ENCODE measurements at places on chromosomes 5 and 9.

DNA sequence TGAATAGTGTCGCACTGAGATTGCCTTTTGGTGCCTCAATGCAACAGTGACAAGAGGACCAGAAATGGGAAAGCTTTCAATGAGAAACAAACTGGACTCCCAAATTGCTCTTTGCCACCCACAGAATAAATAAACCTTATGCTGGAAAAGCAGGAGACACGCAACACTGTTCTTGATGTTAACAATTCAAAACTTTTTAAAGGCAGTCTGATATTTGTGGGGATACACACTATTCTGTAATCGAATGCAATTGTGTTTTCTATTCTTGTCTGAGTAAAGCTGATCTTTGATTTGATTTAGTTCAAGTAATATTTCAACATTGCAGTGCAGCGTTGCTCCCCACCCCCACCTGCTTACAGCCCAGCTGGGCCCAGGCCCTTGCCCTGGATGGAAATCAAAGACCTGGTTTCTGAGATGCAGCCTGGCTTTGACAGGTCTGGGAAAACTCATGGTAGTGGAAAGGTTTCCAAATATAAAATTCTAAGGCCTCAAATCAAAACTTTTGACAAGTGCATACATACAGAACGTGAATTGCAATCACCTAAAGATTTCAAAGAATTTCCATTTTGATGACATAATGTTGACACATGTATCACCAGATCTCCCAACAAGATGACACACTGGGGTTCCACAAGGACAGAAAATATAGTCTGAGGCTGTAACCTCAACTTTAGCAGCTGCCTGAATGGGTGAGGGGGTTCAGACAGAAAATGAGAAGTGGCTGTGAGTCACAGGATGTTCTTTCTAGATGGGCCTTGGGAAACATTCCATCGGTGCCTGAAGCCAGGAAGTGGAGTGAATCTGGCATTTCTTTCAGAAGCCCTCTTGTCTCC lies 55.1 kb downstream of the ABCA1 start:
- no peak for DNase-seq

DNA sequence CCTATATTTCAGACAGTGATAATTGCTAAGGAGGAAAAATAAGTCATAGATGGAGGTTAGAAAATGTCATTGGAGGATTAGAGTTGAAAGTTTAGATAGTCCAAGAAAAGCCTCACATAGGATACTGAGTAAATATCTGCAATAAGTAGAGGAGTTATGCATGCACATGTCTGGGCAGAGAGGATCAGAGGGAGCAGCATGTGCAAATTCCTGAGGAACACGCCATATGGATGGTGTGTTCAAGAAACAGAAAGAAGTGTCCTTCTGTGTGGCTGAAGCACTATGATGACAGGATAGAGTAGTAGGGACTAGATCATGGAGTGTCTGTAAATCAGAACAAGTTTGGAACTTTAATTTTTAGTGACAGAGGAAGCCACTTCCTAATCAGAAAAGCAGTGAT lies 52.2 kb downstream of the SGCD start:
- no peak for DNase-seq

DNA sequence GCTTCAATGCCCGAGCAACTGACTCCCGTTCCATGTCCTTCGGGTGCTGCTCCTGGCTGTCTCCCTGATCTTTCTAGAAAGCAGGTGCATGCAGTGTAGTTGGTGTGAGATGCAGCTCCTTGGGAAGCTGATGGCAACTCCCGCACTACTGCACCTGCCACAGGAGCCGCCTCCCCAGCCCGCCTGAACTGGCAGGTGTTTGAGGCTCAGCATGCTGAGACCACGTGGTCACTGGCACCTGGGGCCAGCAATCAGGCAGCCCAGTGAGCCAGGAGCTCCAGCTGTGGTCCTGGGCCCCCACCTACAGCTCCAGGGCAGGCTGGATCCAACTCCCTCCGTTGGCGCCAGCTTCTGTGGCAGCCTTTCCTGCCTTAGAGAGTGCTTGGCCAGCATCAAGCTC lies 111.5 kb downstream of the ICE1 start:
- no peak for DNase-seq

DNA sequence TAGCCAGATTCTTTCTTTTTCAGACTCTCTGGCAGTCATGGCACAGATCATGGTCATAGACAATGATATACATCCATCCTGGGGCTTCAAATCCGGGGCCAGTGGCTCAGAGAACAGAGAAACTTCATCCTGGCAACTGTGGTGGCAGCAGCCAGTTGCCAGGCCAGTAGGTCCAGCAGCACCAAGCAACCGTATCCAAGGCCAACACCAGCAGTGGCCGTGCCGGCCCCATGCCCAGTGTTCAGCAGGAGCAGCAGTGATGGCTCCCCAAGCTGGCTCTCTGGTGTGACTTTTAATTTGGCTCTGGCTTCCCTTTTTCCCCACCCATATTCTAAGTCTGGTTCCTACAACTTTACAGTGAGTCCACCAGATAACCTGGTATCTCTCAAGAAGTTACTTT lies 300.5 kb downstream of the DEPDC1B start:
- DNase-seq, result no peak

DNA sequence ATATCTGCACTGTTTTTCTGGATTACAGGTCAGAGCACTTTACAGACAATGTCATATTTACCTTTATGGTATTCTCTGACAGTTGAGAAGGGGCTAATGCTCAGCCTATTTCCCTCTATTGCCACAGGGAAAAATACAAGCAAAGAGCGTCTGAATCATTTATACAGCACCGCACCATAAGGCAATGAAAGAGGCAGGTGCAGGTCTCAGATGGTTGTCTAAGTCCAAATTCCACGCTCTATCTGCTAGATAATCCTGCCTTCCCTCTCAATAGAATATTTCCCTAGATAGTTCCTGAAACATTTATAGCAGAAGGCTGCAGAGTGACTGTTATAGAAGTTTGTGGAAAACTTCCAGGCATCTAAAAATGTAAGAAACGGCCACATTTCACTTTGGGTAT lies 446.1 kb upstream of the CDH6 start:
- DNase-seq, result no peak

- peak; percentile 81 for DNase-seq
Observed at GRCh38 chr5:162391833-162392232, 324.3 kb downstream of the GABRG2 start.

GRCh38 chr5:14413331-14413750 lies 168.3 kb upstream of the OTULINL start:
- DNase-seq, result peak; percentile 55

DNA sequence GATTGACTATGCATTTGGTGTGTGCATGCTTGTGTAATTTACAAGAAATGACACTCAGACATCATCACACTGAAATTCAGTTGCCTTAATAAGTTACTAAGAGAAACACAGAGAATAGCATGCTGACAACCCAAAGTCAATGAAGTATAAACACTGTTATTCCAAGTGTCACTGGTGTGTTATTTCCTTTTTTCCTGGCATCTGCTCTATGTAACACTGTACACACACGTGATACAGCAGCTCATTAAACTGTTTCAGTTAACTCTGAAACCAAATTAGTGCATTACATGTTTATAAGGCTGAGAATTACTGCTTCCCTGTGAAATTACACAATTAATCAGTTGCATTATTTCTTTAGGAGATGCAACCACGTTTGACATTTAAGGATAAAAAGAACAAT lies 252.7 kb downstream of the EFNA5 start:
- peak; percentile 78 for DNase-seq

DNA sequence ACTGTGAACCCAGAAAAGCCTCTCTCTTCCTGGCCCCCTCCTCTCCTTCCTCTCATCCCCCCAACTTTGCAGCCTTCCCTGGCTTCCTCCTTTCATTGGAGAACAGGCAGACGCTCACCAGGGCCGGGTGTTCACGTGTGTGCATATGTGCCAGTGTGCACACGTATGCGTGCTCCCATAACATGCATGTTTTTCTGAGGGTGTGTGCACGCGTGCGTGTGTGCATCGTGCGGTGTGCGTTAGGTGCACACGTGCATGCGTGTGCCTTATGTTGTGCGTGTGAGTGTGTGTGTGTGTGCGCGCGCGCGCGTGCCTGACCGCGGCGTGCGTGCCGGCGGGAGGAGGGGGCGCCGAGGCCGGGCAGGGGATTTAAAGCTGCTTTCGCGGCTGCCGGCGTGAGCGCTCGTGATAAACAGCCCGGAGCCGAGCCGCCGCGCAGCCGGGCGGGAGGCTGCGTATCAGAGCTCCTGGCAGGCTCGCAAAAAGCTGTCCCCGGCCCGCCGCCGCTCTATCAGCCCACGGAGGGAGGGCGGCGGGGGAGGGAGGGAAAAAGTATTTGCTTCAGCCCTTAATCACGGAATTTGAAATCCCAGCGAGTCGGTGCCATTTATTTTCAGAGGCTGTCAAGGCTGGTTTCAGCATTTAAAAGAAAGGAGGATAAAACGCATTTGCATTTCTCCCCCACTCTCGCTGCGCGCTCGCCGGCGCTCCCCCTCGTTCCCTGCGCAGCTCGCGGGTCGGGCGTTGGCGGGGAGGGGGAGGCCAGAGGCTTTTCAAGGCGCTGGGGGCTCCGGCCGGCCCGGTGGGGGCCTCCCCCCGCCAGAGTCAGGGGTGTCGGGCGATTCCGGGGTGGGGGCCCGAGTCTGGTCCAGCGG lies 183.9 kb downstream of the C9orf50 start:
- peak; percentile 94 for DNase-seq

GRCh38 chr9:37029776-37030610 lies 4.1 kb downstream of the PAX5 start:
- DNase-seq, result peak; percentile 21

GRCh38 chr5:62312036-62312435 lies 6.0 kb downstream of the KIF2A start:
- DNase-seq, result no peak

GRCh38 chr5:174052636-174053035 lies 7.1 kb downstream of the NSG2 start:
- no peak for DNase-seq

DNA sequence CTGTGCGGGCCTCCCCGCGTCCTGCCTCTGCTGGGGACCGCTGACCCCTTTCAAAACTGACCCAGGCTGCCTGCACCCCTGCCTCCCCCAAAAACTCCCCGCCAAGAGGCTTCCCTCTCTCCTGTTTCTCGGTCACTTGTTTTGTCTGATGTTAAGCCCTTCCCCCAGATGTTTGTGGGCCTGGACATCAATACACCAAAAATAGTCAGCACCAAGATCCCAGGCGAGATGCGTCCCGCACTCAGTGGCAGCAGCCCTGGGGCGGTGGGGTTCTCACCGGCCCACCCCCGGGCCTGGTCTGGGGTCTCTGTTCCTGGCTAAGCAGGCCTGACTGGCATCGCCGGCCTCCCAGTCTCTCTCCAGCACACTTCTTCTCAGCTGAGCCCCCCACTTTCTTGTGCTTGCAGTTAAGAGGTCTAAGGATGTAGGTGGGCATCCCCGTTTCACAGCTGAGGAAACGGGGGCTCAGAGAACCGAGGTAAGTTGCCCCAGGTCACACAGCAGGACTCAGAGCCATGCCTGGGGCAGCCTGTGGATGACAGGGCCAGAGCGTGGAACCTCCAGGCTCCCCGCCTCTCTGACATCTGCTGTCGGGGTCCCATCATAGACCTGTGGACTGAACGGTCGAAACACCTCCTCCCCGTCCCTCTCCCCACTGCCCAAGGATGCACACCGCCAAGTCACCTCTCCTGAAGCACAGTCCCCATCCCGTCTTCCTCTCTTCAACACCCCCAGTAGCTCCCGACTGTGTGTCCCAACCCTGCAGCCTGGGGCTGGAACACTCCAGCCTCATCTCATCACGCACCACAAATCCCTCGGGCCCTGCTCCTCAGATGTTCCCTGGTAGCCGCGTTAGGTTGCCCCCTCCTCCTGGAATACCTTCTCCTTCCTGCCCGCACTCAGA lies 16.8 kb downstream of the FIBCD1 start:
- no peak for DNase-seq

DNA sequence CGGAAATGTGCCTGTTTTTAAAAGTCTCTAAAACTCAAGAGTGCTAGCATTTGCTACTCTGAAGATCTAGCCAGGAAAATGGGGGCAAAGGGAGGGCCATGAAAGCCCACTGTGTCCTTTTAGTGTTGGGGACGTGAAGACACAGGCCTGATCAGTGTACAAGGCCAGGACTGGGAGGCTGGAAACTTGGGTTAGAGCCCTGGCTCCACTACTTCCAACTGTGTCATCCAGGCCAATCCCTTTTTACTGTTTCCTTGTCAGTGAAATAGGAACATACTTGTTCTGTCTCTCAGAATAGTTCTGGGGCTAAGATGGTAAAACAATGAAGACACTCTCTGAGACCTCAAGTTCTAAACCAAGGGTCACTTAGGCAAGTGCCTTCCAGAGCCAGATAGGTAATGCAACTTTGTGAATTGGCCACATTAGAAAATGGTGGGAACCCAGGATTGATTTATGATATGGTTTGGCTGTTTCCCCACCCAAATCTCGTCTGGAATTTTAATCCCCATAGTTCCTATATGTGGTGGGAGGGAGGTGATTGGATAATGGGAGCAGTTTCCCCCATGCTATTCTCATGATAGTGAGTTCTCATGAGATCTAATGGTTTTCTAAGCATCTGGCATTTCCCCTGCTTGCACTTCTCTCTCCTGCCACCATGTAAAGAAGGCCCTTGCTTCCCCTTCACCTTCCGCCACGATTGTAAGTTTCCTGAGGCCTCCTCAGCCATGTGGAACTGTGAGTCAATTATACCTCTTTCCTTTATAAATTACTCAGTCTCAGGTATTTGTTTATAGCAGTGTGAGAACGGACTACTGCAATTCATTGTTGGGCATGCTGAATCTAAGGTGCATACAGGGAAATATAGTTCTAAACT lies 30.4 kb upstream of the B4GALT1 start:
- no peak for DNase-seq

GRCh38 chr5:79030663-79031484 lies 38.6 kb downstream of the DMGDH start:
- DNase-seq, result no peak

DNA sequence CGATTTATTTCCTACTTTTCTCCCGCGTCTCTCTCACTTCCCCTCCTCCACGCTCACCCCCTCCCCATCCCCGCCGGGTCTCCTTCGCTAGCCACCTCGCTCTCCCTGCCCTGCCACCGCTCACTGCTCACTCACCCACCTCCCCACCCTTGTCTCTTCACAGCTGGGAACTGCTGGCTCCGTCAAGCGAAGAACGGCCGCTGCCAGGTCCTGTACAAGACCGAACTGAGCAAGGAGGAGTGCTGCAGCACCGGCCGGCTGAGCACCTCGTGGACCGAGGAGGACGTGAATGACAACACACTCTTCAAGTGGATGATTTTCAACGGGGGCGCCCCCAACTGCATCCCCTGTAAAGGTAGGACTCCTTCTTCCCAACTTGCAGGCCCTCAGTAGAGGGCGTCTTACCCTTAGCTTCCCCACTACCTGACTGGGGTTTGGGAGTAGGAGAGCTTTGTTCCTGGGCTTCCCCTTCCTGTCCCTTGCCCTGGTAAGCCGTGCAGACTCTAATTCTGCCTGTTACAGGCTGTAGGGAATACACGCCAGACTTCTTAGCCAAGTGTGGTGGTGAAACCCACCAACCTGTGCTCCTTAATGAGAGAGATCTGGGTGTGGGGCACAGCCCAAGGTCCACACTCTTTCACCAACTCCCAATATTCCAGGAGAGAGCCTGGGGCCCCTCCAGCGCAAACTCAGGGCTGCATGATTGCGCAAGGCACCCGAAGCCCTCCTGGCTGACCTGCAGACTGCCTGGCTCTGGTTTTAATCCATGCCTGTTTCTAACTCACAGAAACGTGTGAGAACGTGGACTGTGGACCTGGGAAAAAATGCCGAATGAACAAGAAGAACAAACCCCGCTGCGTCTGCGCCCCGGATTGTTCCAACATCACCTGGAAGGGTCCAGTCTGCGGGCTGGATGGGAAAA lies 2.5 kb downstream of the FST start:
- peak; percentile 25 for DNase-seq

- DNase-seq, result no peak
Observed at GRCh38 chr9:72480921-72481320, 40.5 kb upstream of the TMC1 start.
